Stimulated activated CD8-positive, alpha-beta memory T cell treated with anti-CD3 and anti-CD28 coated beads, Interleukin-4, amount 100 ng/mL, for 4 hours (primary cell): ENCODE measurements at places on chromosomes 13 and 19.

DNA sequence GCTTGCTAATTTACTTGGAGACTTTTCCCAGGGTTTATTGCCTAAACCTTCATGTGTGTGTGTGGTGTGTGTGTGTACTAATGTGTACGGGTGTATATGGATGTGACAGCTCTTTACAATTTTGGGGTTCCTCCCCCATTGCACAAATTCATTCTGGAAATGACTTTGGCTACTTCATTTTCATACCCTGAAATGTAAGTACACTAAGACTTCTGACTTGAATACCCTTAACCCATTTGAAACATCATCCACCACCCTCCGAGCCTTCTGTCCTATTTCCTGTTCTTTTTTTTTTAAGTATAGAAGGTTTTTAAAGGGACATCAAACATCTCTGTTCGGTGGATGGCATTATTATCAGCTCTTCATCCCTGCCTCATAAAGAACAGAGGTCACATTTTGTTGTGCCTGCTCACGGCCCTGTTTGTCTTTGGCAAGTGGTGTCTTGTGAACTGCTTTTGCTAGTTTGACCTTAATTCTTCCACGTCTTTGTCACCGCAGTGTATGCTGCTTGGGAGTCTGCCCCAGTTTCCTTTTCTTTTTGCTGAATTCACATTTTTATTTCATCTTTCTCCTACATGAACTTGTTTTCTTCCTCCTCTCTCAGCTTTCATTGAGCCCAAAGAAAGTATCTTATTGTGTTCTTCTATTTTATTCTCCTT is 228.3 kb downstream of the FOXO1 start:
- DNase-seq, result no peak

DNA sequence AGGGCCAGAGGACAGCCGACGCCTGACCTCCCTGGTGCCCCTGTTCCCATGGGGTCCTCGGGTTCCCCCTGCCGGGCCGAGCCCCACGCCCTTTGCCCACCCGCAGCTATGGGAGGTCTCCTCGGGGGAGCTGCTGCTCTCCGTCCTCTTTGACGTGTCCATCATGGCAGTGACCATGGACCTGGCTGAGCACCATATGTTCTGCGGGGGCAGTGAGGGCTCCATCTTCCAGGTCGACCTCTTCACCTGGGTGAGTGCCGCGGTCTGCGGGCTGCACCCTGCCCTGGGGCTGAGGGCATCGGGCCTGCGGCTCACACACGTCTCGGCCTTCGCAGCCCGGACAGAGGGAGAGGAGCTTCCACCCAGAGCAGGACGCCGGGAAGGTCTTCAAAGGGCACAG is 6.6 kb downstream of the WDR18 start:
- DNase-seq, result no peak

- no peak for DNase-seq
Measured at GRCh38 chr19:49687566-49688316, 1.7 kb upstream of the ADM5 start.

DNA sequence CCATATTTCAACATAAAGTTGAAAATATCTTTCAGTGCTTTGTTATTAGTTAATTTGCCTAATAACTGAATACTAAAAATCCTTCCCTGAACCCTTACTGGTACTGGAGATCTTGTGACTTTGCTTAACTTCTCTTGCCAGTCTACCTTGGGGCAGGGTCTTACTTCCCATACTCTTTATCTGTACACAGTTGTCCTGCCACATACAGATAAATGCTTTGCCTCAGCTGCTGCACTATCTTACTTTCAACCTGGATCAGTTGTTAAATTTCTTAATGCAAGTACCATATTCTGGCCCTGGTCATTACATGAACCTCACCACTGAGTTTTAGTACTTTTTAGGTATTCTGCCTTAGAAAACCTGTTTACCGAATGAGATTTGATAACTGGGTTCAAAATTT is 107.6 kb downstream of the PIBF1 start:
- DNase-seq, result no peak

DNA sequence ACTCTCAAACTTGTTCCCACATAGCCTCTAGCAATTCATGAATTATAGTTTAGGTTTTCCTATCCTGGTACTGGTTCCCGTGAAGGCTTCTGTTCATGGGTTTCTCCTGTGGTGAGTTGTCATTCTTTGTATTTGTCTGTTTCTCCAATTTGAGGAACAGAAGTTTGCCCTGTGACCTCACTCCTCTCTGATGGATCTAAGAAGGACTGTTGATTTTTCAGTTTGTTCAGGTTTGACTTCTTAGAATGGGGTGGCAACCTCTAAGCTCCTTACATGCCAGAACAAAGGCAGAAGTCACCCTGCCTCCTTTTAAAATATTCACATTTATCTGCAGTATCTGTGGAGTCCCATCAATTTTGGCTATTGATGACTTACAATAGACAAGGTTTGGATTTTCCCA is 354.0 kb downstream of the SPRY2 start:
- no peak for DNase-seq

DNA sequence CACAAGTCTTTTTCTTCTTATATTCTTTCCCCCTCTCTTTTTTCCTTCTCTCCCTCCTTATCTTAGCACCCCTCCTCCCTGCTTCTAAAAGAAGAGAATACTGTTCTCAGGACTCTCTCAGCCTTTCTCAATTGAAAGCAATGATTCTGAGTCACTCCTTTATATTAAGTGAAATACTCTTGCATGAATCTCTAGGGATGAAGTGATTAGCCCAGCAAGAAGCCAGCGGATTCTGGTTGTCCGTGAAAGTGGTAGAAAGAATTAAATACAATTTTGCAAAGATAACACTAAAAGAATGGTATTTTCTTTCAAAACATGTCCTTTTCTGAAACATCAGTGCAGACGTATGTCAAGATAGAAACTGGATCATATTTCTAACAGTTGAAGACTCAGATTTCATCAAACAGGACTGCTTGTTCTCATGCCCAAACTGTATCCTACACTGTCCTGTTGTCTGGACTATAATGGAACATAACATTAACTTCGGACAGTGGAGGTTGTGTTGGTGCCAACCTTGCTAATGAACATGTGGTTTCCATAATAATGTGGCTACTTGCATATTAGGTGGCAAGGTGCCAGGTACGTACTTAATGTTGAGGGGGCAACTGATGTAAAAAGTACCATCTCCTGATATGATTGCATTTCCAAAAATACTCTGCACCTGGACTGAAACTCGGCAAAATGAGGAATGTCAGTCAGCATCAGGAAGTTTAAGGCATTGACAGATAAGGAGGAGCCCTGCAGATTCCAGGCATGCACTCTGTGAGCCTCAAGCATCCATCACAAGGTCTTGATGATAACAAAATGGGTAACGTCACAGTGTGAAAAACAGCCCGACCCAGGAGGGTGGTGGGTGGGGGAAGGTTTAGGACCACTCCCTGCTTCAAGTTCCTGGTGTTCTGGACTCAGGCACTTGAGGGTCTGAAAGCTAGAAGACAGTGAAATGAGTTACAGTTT is 357.2 kb downstream of the DLEU7 start:
- DNase-seq, result no peak

DNA sequence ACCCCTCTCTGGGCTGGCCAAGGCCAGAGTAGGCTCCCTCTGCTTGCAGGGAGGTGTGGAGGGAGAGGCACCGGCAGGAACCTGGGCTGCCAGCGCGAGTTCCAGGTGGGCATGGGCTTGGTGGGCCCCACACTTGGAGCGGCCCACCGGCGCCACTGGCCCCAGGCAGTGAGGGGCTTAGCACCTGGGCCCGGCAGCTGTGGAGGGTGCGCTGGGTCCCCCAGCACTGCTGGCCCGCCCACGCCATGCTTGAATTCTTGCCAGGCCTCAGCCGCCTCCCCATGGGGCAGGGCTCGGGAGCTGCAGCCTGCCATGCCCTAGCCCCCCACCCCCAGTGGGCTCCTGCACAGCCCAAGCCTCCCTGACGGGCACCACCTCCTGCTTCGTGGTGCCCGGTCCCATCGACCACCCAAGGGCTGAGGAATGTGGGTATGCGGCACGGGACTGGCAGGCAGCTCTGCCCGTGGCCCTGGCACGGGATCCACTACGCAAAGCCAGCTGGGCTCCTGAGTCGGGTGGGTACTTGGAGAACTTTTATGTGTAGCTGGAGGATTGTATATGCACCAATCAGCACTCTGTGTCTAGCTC is 1648.0 kb downstream of the OLFM4 start:
- DNase-seq, result no peak

DNA sequence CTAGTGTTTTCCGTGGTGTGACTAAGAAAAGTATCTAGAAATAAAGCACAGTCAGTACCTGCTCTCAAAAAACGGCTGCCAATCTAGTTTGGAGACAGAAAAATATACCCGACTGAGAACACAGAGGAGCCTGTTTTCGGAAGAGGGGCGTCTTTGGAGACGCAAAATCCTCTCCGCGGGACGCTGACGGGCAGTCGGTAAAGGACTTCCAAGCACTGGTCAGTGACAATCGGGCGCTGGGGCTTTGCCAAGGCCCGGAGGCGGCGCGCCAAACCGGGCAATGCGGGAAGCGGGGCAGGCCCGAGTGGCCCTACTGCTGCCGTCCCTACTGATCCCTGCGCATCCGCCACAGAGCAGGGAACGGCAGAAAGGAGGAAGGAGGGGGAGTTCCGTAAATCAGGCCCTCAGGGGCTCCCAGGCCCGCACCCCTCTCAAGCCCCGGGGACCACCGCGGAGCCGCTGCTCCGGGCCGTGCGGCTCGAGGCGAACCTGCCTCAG is 588 bp upstream of the DPY19L3 start:
- no peak for DNase-seq
